SHP77 (cell line): ENCODE measurements at places on chromosomes 12 and 14.

- DNase-seq = no peak
Measured at GRCh38 chr12:22689876-22690275, 64.9 kb downstream of the ETNK1 start.

- no peak for DNase-seq
Measured at GRCh38 chr14:62905566-62905965, 139.7 kb downstream of the KCNH5 start.

- no peak for DNase-seq
Measured at GRCh38 chr14:47763188-47763854, 87.9 kb upstream of the MDGA2 start.

DNA sequence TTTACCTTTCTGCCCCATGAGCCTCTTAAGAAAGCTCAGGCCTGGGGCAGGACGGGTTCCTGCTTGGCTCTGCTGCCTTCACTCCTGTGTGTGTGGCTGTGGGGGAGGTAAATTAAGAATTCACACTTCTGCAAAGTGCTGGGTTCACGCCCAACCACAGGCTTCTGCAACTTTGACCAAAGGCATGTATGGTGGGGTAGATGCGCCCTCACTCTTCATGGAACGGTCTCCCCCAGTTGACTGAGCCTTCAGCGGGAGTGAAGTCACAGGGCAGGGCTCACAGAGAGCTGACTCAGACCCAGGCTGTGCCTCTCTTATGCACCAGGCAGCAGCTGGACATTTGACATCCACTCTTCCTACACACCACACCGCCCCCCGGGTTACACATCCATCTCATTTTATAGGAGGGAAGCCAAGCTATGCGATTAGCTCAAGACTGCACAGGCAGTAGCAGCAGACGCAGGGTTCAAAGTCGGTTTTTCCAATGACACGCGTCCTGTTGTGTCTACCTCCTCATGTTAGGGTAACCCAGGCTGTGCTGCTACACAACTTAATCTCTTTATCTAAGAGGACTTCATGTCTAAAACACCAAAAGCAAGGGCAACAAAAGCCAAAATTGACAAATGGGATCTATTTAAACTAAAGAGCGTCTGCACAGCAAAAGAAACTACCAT, 15.4 kb upstream of the BCL11B start:
- DNase-seq = no peak
